ENCODE measurements at places on chromosomes 11 and 22. TPM values are rescaled to one million over a fixed set of nuclear protein-coding genes. Genes with fewer than 3 reads are reported as not detected.

DNA sequence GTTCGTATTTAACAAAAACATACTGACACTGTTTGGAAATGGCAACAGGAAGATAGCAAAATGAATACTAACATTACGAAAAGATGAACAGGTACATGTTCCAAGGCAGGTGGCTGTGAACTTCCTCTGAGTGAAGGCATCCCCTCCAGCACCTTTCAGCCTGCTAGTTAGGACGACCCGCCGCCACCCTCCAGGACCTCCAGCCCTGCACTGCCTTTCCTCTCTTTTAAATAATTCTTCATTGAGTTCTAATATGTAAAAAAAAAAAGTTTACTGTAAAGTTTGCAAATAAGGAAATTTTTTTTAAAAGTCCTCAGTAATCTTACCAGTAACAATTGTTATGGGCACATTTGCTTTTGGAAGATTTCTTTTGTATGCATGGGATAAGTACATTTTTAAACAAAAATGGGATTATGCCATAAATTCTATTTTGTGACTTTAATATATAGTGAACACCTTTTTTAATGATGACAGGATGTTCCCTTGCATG is 6.0 kb downstream of the NEAT1 start:
- DNase-seq: no peak

- DNase-seq: no peak
These were observed 61.2 kb upstream of the RCN1 start for GRCh38 chr11:32029721-32030120.

Gene BACE1
- 28.2 TPM for total RNA-seq

Gene DRD4
- total RNA-seq: 2.6 TPM

DNA sequence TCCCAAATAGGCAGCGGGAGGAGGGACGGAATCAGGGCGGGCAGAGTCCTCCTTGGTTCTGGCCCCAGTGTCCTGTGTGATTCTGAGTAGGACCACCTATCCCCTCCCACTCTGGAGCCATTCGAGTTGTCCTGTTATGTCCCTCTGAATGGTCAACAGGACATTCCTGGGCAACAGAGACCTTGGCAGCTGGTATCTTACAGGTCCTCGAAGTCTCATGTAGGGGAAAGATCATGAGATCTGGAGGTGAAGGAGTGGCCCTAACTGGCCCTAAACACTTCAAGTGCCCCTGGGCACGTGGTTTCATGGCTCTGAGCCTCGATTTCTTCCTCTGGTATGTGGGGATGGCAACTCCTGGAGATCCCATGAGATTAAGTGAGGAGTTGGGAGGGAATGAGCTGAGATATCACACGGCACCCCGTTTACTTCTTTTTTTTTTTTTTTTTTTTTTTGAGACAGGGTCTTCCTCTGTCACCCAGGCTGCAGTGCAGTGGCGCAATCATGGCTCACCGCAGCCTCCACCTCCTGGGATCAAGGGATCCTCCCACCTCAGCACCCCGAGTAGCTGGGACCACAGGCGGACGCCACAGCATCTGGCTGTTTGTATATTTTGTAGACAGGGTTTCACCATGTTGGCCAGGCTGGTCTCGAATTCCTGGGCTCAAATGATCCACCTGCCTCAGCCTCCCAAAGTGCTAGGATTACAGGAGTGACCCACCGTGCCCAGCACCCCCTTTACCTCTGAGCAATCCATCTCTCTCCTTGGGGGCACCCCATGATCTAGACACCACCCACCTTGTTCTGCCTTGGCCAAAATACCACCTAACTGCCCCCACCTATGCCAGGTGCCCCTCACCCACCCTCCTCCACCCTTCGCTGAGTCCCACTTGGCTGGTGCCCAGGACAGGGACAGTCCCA is 6.8 kb downstream of the LIF start:
- DNase-seq: no peak
